ENCODE measurements at places on chromosomes 11 and 22.

DNA sequence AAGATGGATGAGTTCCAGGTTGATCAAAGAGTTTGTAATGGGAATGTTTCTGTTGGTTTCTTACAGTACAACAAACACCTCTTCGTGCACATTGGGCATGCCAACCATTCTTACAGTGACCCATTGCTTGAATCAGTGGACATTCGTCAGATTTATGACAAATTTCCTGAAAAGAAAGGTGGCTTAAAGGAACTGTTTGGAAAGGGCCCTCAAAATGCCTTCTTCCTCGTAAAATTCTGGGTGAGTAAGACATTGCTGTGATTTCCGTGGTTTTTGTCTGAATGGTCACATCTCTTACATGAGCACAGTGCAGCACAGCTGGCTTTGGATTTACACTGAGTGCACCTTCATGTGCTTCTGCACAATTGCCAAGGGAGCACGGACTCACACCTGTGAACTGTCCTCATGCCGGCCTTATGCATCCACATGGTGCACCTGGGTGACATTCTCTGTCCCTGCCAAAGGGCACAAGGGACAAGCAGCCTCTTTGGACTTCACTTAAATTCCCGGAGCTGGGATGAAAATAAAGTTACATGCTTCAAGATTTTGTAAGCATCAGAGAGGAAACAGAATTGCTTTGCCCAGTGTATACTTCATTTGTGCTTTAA lies 107.1 kb upstream of the RASSF10 start:
- DNase-seq = no peak

GRCh38 chr11:36000616-36001190 lies 56.8 kb downstream of the LDLRAD3 start:
- DNase-seq = peak; percentile 62

- DNase-seq = peak; percentile 98
These were observed 49.3 kb downstream of the AHNAK start for GRCh38 chr11:62497132-62497801.

DNA sequence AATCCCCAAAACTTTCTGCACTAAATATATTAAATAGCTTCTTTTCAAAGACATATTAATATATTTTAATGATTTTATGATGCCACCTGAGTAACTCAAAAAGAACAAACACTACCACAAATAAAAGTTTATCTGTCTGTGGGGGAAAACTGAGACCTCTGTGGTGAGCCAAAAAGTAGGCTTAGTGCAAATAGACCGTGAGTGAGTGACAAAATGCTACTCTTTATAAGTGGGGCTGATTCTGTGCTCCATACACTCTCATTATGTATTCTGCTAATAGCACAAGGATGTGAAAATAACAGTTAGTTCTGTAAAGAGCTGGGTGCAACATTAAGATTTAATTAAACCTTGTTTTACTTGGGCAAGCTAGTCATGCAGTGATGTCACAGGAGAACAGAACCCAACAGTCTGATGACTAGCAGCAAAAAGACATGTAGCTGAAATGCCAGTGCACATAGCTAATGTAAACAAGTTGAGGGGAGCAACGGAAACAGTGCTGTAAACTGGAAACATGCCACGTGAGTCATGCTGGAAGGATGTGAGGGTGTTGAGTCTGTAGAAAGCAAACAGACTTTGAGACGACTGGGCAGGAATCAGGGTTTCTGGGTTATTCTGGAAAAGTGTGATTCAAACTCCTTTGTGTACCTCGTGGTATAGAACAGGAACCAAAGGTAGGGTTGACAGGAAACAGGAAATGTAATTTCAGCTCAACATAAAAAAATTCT lies 1130.4 kb downstream of the LRRC4C start:
- DNase-seq = peak; percentile 100

GRCh38 chr22:28514321-28514821 lies 165.3 kb downstream of the TTC28 start:
- DNase-seq = no peak

DNA sequence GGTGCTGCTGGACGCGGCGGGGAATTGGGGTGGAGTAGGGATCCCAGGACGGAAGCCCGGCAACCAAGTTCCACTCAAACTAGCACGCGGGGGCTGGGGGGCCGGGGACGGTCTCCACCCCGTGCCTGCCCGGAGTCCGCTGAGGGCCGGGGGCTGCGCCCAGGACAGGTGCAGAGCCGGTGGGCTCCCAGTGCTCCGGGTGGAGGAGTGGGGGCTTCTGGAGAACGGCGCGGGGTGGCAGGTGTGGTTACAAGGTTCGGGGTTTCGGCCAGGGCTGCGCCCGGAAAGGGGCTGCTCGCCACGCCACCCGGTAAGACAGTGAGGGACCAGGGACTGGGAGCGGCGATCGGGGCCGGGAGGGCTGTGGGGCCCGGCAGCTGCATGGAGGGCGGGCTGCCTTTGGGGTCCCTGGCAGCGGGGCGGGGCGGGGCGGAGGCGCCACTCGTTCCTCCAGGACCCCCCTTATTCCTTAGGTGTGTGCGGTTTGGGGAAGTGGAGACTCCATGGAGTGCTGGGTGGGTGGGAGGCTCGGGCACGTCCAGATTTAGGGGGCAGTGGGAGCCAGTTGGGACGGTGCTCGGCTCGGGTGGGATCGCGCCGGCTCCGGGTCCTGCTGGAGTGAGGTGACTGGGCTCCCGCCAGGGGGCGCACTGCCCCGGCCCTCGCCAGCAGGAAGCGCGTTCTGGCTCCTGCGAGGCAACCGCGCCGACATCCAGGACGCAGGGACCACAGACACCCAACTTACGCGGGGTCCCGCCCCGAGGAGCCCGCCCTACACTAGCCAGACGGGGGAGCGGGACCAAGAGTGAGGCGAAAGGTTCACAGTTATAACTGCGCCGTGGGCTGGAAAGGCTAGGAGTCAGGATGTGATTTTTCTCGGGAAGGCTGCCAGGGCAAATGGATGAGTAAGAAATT lies 868 bp downstream of the TSPAN18 start:
- peak; percentile 35 for DNase-seq

- DNase-seq = peak; percentile 78
These were observed 73.7 kb upstream of the AMOTL1 start for GRCh38 chr11:94694309-94695060.

GRCh38 chr22:17631076-17631565 lies 2.6 kb upstream of the ATP6V1E1 start:
- no peak for DNase-seq

DNA sequence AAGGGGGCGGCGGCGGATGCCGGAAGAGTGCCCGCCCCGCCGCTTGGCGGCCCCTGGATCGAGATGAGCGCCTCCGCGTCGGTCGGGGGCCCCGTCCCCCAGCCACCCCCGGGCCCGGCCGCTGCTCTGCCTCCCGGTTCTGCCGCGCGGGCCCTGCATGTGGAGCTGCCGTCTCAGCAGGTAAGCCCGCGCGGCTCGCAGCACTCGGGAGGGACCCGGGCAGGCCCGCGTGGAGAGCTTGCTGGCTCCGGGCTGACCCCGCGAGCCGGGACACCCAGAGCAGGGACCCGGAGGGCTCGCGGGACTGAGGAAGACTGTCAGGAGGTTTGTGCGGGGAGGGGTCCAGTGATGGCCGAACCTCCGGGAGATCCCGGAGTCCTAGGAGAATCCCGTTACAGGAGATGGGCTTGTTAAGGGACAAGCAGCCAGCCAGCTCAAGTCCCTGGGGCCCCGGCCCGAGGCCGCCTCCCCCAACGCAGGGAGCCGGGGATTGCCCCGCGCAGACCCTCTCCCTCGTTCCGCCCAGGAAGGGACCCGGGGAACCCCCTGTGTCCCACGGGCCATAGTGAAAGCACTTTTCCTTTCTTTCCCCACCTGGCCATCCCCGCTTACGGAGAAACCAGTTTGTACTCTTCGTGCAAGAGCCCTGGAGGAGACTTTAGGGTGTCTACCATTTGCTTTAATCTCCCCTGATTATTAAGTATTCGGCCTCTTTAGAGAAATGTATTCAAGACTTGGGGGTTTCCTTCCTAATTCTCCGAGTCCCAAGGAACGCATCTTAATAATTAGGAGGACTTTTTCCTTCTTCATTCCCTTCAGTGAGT lies 547 bp downstream of the UVRAG start:
- no peak for DNase-seq

- DNase-seq = no peak
These were observed 29.3 kb downstream of the KIAA0930 start for GRCh38 chr22:45211435-45211834.

GRCh38 chr11:96013461-96014213 lies 89.7 kb upstream of the MTMR2 start:
- no peak for DNase-seq

GRCh38 chr11:44680982-44681597 lies 45.7 kb upstream of the TSPAN18 start:
- peak; percentile 64 for DNase-seq

GRCh38 chr11:1220941-1221721 lies 1.7 kb upstream of the MUC5B start:
- DNase-seq = no peak

DNA sequence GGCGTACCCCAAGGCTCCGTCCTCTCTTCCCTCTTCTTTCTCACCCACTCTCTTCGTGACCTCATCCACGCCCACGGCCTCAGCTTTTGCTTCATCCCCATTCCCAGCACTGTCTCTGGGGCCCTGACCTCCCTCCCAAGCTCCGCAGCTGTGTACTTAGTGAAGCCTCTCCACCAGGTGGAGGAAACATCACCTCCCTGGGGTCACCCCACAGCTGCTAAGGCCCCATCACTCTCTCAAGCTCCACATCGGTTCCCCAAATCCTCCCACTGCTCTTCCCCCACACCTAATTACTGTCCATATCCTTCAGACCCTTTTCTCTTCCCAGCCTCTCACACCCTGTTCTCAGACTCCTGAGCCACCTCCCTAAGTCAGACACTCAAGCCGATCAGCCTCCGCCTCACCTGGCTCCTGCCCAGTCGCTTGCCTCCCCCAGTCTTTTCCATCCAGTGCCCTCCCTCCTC lies 7.9 kb upstream of the SYT7 start:
- peak; percentile 24 for DNase-seq

GRCh38 chr11:119445379-119445778 lies 22.4 kb upstream of the THY1 start:
- DNase-seq = no peak
